ENCODE measurements at places on chromosomes 7 and 10.

DNA sequence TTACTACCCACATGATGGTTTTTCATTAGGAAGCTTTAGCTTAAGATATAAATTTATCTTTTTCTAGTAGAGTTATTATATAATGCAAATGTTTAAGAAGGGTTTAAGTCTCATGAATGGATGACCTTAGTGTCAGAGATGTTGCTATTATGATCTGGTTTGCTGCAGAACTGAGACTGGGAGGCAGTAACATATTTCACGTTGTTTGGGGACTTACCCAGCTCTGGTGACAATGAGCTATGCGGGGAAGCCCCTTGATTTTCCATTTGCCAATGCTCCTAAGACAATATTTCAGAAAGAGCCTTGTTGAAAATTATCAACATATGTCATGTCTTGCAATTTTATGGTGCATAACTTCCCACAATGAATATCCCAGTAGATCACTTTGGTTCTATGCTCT lies 754.6 kb downstream of the REEP3 start:
- no peak for DNase-seq

GRCh38 chr7:121447911-121448300 lies 51.8 kb upstream of the FAM3C start:
- no peak for DNase-seq

GRCh38 chr7:111080495-111081105 lies 10.3 kb upstream of the LRRN3 start:
- no peak for DNase-seq

DNA sequence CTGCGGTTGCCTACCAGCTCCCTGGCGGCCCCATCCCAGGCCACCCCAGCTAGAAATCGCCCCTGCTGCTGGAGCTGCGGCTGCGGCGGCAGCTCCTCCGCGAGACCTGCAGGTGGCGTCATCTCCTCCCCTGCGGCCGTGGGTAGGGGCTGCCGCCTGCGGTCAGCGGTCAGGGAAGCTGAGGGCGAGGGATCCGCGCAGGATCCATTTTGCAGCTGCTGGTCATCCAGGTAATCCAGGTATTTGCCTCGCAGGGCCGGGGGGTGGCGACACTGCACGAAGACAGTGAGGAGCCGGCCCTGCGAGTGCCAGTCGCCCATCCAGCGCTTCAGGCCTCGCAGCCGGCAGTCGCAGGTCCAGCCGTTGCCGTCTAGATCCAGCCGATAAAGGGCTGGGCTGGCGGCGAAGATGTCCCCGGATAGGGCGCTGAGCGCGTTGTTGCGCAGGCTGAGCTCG lies 1.5 kb downstream of the TRIL start:
- DNase-seq: no peak

GRCh38 chr7:29086545-29086944 lies 59.8 kb downstream of the CPVL start:
- no peak for DNase-seq

- DNase-seq: no peak
Measured at GRCh38 chr10:8829592-8829991, 775.1 kb downstream of the GATA3 start.

GRCh38 chr10:46225597-46225996 lies 61.2 kb upstream of the ANTXRL start:
- DNase-seq: no peak

- no peak for DNase-seq
Measured at GRCh38 chr10:31758495-31758894, 170.1 kb downstream of the ARHGAP12 start.

GRCh38 chr7:85627791-85628586 lies 441.1 kb upstream of the SEMA3D start:
- DNase-seq: no peak

DNA sequence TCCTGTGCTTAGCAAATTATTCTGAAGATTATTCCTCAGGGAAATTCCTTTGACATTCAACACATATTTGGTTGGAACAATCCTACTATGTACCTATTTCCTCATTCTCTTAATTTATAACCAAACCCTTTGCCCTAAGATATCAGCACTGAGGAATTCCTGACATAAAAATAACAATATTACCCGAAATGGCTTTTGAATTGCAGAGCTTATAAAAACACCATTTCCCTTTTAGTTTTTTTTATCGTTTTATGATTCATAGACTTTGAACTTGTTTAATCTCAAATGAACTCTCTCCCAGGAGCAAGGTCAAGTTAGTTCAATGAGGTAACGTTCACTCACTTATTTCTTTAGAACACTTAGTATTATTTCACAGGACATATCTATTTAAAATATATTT lies 7.7 kb upstream of the ABCB1 start:
- DNase-seq: no peak

DNA sequence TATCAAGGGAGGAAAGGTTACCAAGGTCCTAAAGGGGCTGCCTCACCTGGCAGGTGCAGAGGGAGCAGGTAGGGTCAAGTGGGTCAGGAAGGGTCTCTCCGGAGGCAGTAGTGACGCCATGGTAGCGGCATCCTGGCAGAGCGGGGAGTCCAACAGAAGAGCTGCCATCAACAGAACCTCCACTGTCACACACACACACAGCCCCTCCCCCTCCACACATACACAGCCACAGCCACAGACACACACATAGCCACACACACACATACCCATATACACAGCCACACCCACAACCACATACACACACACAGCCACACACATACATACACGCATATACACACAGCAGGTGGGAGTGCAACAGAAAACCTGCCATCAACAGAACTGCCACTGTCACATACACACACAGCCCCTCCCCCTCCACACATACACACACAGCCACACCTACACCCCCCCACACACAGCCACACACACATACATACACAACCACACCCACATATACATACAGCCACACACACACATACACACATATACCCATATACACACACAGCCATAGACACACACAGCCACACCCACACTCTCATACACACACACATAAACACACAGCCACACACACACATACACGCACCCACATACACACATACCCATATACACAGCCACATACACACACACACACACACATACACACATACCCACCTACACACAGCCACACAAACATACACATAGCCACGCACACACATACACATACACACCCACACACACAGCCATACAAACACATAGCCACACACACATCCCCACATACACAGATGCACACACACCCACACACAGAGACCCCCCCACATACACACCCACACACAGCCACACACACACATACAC lies 23.1 kb downstream of the KCP start:
- no peak for DNase-seq

DNA sequence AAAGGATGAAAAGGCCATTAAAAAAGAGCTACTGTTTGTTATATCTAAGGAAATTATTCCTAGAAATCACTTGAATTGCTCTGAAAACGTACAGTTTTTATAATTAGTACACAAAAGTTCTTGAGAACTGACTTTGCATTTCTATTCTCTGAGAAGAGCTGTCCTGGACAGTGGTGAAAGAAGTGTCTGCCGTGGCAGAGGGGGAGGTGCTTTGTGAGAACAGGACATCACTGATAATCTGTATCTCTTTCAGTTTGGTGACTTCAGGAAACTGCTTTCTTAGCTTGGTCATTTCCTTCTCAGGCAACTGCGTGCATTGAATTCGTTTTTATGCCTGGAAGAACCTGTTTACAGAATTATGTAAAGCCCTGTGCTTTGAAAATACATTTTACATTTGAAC lies 52.1 kb downstream of the POLL start:
- no peak for DNase-seq

GRCh38 chr7:23334482-23335056 lies 35.4 kb downstream of the MALSU1 start:
- DNase-seq: no peak

- DNase-seq: no peak
Measured at GRCh38 chr7:128215281-128215680, 25.8 kb upstream of the LEP start.

GRCh38 chr10:18699849-18700840 lies 40.9 kb downstream of the ARL5B start:
- no peak for DNase-seq

GRCh38 chr10:77007834-77008233 lies 629.8 kb downstream of the KCNMA1 start:
- no peak for DNase-seq

GRCh38 chr10:110420401-110421193 lies 77.1 kb upstream of the DUSP5 start:
- no peak for DNase-seq

DNA sequence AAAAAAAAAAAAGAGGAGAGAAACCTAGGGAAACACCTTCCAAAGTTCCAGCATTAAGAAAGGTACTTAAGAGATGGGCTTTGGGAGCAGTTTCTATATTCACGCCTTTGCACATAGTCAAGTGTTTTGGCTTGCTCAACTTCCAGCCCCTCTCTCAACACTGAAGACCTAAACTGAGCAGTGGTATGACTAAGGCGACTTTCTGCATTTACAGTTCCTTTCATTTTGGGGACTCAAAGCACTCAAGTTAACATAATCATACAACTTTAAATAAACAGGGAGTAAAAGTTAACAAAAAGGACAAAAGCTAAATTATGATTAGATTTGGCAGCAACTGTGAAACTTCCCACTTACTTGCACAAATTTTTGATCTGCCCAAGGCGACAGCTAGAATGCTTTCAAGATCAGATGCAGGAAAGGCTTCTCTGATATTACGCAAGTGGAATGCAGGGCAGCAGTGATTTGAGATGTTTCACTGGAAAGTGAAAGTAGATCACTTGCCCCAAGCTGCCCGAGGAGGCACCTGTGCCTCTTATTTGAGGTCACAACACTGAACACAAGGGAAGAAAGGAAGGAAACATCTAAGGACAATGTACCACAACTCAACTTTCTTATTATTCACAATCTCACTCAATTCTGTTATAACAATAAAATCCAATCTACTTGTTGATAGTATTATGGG lies 199.5 kb downstream of the SKAP2 start:
- no peak for DNase-seq

DNA sequence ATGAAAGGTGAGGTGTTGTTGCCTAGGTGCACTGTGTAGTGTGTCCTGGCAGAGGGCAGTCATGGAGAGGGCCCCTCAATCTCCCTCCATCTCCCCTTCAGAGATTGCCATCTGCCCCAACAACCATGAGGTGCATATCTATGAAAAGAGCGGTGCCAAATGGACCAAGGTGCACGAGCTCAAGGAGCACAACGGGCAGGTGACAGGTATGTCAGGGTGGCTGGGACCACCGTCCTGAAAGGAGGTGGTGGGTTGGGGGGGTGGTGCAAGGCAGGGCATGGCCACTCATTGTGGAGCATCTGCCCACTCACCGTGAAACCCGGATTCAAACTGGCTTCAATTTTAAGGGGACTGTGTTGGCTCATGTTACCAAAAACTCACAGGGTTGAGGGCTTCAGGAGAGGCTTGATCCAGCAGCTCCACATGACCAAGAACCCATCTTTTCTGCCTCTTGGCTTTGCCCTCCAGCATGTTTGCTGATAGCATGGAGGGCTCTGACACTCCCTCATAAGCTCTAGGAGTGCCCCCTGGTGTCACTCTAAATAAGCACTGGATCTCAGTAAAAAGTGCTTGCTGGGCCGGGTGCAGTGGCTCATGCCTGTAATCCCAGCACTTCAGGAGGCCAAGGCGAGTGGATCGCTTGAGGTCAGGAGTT lies 12.2 kb downstream of the ARPC1B start:
- DNase-seq: no peak

GRCh38 chr7:27143023-27143949 lies at the start of gene HOXA5:
TSS of gene HOXA5 (minus strand) at chr7:27143681. CDS start at chr7:27143607, 74 bp downstream.
- DNase-seq: peak; percentile 70

GRCh38 chr7:152347888-152348287 lies 87.9 kb downstream of the KMT2C start:
- DNase-seq: no peak

GRCh38 chr10:54985732-54986131 lies 184.7 kb upstream of the PCDH15 start:
- no peak for DNase-seq

GRCh38 chr7:170551-171363 lies 21.6 kb upstream of the FAM20C start:
- no peak for DNase-seq

DNA sequence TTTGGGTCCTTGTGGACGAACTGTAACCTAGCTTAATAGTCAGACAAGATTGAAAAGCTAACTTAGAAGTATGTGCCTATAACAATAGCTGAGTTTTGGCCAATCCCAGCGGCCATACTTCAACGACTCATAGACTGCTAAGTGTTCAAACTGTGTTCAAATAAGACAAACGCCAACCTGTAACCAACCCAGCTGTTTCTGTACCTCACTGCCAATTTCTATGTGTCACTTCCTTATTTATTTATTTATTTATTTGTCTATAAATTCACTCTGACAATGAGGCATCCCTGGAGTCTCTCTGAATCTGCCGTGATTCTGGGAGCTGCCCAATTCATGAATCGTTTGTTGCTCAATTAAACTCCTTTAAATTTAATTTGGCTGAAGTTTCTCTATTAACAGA lies 21.7 kb downstream of the ST8SIA6 start:
- DNase-seq: no peak

GRCh38 chr7:130973637-130974036 lies 239.6 kb upstream of the KLF14 start:
- no peak for DNase-seq

GRCh38 chr10:91144961-91145360 lies 75.5 kb upstream of the PCGF5 start:
- no peak for DNase-seq

DNA sequence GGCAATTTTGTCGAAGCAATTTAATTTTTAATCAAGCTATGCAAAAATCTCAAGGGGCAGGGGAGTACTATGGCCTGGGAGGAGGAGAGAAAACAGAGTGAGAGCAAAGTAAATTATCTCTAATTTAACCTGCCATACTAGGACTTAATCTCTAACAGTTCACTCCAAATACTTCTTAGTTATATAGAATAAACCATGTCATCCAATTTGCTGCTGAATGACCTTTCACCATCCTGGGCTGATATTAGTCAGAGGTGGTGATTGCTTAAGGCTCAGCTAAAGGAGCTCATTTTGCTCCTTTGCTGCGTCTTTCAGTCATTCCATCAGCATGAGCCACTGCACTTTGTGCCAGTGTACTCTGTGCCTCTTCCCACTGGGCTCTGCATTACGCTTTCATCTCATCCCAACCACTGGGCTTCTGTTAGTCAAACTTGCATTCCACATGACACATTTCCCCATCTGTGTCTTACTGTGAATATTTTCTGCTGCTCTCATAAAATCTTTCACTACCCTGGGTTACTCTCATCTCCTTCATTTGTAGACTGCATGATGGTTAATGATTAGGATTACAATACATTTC lies 84.3 kb downstream of the CD36 start:
- DNase-seq: no peak

- DNase-seq: peak; percentile 1
Measured at GRCh38 chr7:66352071-66352470, 146.9 kb downstream of the TPST1 start.

GRCh38 chr10:104300002-104300735 lies 31.2 kb downstream of the GSTO2 start:
- no peak for DNase-seq

GRCh38 chr7:104207348-104207730 lies 474 bp downstream of the ORC5 start:
- DNase-seq: no peak

GRCh38 chr10:32000937-32001336 lies 55.3 kb downstream of the KIF5B start:
- DNase-seq: no peak
